ENCODE measurements at places on chromosomes 3 and 15.

- peak; percentile 43 for DNase-seq
Measured at GRCh38 chr3:167913219-167913835, 177.8 kb downstream of the SERPINI1 start.

DNA sequence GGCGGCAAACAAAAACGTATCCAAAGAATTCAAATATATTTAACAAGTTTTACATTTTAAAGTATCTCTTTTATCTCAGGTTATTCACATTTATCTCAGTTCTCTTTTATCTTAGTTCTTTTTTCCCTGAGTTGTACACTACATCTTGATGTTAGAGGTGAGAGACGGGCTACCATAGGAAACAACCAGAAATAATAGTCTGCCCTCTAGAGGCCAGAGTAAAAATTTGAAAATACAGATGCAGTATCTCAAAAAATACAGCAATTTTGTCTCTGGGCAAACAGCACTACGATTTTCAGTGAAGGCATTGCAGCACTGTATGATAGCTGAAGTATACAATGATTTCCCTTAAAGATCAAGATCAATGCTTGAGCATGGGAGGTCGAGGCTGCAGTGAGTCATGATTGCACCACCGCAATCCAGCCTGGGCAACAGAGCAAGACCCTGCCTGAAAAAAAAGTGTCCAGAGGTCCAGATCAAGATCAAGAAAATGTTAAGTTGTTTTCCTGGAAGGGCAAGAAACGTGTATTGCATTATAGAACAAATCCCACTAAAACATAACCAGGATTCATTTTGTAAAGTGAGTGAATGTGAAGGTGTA is 82.6 kb upstream of the ATP11B start:
- DNase-seq, result peak; percentile 48

GRCh38 chr3:135452881-135453280 is 512.6 kb upstream of the PPP2R3A start:
- DNase-seq, result peak; percentile 13

DNA sequence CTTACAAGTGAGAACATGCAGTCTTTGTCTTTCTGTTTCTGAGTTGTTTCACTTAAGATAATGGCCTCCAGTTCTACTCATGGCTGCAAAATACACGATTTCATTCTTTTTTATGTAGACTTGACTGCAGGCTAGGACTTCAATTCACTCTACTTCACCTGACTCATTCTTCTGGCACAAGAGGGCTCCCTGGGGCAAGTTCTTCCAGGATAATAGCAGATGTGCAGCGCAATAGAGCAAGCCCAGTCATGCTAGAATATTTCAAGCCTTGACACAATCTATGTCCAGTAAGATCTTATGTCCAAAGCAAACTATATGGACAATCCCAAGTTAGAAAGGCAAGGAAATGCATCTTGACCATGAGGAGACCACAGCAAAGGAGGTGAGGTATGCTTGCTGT is 211.7 kb upstream of the GADL1 start:
- DNase-seq, result no peak

DNA sequence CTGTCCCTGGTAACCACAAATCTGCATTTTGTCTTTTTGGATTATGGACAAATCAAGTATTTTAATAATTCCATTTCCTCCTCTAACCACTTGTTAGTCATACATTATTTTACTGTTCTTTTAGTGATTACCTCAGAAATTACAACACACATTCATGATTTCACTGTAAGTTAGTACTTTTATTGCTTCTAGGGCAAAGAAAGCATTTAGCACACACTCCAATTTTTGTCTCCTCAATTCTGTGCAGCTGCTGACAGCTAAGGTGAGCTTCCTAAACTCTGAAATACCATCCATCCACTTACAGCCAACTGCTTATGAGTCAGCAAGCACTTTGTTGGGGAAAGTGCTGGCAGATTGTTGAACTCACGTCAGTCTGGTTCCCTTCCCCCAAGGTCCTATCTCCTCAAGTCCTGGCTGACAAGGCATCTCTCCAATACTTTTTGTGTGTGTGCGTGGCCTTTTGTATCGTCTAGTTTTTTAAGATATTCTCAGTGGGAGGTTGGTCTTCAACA is 49.4 kb upstream of the TNFAIP8L3 start:
- no peak for DNase-seq

DNA sequence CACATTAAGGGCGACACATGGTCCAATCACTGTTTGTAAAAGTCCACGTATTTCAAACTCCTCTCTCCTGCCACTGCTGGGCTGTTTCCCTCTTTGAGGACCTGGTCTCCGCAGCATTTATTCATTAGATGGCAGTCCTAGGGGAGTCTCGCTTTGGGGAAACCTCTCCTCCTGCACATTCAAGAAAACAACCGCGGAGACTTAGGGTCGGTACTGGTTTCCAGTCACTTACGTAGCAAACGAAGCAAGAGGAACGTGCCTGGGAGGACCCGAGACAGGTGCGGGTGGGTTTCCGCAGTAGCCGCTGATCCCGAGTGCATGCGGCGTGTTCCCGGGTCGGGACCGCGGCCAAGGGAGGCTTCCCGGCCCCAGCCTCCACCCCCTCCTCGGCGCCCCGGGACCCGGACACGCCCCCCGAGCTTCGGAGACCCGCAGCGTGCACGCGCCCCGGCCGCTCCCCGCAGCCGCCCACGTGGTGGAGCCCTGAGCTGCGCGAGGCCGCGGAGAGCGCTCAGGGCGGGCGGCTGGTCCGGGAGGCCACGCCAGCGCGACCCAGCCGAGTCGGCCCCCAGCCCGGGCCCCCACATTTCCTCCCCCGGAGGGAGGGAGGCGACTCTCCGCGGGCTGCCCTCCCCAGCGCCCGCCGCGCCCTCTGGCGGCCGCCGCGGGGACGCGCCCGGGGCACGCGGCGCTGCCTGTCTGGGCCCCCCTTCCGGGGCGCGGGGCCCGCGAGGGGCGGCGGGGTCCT is 1.1 kb upstream of the IGF1R start:
- peak; percentile 76 for DNase-seq

DNA sequence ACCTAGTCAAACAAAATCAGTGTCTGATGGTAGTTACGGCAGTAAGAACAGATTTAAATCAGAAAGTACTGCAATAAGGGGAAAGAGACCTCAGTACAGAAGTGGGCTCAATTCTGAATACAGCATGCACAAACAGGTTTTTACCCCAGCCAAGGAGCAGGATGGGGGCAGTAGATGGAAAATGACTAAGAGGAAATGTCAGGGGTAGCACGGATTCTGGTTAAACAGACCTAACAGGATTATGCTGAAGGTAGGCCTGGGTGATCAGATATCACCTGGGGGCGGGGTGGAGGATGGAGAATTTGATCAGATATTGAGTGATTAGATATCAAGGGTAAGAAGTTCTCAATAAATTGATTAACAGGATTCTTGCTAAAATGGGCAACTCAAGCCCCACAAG is 19.0 kb downstream of the MESD start:
- DNase-seq, result no peak

DNA sequence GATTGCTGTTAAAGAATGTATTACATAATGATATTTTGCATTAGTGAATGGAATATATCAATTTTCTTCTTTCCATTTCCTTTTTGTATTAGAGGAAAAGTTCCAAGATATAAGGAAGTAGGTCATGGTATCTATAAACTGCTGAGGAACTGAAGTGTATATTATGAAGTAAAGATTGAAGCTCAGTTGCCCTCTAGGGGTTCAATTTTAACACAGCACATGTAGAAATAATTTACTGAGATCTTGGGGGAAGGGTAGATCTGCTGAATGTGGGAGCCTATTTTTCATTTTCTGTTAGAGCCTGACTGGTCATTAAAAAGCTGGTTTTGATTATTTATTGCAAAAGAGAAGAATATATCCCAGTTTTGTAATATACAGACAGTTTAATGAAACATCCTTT is 45.2 kb downstream of the CMC1 start:
- DNase-seq, result peak; percentile 10

DNA sequence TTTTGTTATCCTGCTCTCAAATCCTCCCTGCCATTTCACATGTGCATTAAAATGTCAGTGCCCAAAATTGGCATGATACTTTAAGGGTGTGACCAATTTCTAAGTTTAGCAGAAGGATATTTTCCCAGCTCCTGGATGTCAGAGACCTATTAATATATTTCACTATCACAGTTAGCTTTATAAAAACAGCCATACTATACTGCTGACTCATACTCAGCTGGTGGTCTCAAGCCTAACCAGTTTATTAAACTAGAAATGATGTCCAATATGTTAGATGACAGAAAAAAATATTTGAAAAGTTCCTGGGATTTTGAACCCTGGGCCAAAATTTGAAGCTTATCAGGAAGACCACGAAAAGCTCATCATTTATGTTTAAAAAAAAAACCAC is 60.9 kb upstream of the ZNF280D start:
- no peak for DNase-seq

All from iPS-NIHi11 (cell line).